HS-5 (cell line): ENCODE measurements at places on chromosomes 7 and 10.

DNA sequence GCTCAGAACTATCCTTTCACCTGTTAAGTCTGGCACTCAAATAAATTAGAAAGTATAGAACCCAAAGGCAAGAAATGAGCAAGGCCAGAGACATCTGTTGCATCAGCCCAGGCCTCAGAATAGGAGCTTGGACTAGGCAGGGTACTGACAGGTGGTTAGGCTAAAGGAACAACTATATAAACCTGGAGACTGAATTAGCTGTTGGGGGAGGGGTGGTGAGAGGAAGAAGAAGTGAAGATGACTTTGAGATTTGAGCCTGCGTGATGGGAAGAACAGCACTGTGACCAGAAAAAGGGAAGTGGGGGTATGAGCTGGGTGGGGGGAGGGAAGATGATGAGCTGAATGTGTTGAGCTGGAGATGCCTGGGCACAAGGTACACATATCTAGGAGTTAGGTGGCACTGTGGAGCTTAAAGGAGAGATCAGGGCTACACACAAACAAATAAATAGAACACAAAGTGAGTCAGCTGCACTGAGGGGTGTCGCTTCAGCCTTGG is 244.7 kb downstream of the PTEN start:
- no peak for DNase-seq

DNA sequence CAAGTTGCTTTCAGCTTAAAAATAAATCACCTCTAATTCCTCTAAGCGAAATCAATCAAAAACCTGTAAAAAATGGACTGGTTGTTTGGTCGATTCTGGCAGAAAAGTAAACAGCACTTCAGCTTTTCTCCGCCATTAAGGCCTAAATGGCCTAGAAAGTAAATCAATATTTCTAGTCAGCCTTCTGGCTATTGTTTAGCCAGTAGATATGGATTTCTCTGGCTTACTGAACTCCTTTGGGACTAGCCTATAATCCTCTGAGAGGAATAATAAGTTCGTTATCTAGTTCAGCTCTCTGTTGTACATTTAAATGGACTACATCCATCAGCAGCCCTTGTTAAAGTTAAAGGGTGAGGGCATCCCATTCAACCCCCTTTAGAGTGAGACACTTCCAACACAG is 400.1 kb upstream of the ETV1 start:
- no peak for DNase-seq

DNA sequence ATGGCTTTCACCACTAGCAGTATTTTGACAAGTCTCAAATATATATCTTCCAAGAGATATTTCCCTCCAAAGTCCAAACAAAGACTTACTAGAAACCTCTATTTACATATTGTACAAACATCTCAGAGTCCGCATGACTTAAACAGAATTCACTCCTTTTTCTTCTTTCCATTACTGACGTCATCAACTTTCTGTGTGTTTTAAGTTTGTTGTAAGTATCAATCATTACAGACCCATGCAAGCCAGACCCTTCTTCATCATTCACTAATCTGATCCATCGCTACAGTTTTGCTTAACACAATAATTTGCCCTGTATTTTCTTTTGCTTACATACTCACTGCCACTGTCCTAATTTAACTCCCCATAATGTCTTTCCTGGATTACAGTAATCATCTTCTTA is 51.9 kb downstream of the SEMA3A start:
- no peak for DNase-seq

GRCh38 chr10:86862786-86863483 is 94.5 kb downstream of the MMRN2 start:
- no peak for DNase-seq
